ENCODE measurements at places on chromosomes 4 and X.

DNA sequence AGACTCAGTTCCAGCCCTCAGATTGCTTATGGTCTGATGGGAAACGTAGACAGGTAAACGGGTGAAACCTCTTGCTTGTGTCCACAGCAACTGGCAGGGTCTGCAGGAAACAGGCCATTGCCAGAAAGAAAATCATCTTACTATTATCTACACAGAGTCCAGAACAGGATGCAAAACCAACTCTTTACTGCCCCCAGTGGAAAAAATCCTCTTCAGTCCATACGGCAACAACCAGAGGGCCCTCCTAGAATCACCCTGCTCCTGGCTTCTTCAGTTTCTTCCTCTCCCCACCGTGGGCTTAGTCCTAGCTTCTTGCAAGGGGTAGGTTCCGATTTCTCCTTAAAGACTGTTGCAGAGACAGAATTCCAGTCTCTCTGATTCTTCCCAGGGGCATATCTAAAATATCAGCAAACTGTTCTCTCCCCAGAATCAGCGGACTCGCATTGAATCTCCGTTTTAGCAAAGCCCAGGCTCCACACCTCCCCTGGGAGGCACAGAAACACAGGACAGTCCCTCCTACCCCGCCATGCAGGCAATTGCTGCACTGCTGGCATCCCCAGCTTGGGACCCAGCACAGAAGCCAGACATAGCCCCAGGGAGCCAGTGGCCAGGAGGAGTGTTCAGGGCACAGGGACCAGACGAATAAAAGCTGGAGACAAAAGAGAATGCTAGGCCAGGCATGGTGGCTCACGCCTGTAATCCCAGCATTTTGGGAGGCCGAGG is 41.0 kb upstream of the SH3RF1 start:
- no peak for DNase-seq

DNA sequence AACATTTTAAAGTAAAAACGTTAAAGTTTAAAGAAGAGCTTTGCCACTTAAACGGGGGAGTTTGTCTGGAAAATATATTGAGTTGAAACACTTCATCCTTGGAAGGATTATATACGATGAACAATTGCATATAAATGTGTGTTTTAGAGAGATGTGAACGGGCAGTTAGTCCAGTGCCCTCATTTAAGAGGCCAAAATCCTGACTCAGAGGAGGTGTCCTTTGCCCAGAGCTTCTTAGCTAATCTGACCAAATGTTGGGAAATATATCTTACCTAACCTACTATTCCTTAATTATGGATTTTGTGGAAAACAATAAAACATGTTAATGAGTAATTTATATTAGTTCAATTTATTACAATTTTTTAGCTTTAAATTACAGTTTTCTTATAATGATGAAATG is 327.2 kb upstream of the DIPK2B start:
- no peak for DNase-seq

DNA sequence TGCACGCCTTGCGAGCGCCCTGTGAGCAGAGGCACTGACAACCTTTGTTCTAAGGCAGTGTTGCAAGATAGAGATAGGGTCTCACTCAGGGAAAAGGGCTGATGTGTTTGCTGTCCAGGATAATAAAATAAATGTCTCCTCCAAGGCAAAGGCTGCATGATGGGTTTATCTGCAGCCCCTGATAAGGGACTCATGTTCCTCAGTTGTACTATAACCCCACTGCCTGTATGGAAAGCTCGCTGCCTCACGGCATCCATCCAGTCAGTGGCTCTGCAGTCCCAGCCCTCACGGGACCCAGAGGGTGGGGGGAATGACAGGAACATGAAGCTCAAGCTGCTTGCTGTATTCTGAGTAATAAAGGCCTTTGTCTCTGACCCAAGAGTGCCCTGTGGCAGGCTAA is 22.6 kb downstream of the BCLAF3 start:
- no peak for DNase-seq

DNA sequence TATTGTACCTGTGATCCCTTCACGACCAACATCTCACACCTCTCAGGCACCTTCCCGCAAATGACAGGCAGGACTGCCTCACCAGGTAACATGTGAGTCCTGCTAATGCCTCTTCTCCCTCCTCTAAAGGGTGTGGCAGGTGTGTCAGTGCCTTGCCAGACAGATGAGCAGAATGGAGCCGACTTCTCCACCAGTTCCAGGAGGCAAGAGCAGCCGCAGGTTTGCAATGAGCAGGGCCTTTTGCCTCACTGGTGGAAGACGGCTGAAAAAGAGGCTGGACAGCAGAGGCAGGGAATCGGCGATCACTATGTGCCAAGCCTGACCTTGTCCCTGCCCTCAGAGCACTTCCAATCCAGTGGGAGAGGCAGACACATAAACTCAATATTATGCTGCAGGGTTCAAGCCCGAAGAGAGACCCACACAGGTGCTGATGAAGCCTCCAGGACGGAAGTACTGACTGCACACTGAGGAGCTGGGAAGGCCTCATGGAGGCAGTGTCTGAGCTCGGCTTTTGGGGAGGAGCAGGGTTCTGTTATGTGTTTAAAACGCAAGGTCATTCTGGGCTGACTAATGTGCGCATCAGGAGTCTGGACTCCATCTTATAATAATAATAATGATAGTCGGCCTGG is 57.9 kb downstream of the C4orf50 start:
- DNase-seq, result no peak

DNA sequence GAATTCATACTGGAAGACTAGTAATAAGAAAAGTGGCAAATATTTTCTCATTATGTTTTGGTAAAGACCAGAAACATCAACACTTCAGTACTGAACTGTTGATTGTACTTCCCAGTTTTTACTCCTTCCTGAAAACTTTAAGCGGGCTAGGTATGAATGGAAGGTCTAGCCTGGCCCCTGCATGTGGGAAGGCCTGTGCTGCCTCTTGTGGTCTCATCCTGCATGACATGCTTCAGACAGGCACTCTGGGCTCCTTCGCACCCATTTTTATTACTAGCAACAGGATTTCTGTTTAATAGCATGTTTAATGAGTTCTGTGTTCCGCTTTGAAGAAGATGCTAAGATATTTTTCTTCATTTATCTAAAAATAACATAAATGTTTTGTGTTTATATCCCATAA is 279.1 kb downstream of the ANK2 start:
- no peak for DNase-seq

DNA sequence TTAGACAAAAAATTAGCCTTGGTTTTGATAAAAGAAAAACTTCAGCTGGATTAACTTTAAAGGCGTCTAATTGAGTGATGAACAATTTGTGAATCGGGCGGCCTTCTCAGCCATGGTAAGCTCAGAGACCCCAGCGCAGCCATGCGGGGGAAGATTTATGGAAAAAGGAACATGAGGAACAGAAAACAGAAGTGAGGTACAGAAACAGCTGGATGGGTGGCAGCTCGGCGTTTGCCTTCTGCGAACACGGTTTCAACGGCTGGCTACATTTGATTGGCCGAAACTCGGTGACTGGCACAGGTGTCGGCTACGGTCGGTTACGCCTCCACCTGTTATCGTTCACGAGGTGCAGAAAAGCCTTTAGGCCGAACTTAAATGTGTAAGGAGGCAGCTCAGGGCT is 401.4 kb upstream of the FAT1 start:
- no peak for DNase-seq

- DNase-seq, result no peak
Observed at GRCh38 chr4:24507439-24507838, 76.9 kb downstream of the DHX15 start.

DNA sequence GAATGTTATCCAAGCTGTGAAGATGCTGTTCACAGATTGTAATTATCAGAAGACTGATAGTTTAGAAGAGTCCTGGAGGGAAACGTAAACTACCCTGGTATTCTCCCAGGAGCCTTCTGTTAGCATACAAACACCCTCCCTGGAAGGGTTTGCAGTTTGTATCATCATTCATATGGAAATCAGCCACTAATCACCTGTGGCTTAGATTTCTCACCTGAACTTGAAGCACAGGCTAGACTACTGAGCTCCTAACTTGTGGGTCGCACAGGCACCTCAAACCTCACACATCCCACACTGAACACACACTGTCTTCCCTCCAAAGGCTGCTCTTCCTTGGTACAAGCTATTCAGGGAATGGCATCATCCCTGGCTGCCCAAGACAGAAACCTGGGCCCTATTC is 30.7 kb downstream of the SHISA3 start:
- no peak for DNase-seq

DNA sequence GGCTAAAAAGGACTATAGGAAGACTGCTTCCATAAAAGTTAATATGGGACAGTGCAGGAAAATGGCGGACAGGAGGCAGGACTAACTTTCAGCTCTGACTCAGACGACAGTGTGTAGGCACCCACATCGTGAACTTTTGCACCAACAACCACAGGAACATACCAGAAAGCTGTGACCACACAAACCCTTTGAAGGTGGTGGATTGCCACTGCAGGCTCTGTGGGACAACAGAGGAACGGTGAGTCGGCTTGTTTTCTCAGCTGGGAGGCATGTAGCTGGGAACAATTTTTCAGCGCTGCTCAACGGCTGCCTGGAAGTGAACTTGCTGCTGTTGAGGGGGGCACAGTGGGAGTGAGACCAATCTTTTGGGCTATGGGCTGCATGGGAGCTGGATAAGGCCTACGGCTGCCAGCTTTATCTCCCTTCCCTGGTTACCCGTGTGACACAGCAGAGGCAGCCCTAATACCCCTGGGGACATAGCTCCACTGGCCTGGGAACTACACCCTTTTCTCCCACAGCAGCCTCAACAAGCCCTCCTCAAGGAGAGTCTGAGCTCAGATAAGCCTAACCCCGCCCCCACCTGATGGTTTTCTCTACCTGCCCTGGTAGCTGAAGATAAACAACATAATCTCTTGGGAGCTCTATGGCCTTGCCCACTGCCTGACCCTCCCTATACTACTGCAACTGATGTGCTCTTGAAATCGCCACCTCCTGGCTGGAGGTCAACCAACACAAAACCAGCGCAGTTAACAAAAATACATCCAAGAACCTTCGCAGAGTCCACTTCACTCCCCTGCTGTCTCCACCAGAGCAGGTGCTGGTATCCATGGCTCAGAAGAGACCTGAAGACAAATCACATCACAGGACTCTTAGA is 1537.0 kb downstream of the C4orf33 start:
- DNase-seq, result no peak

DNA sequence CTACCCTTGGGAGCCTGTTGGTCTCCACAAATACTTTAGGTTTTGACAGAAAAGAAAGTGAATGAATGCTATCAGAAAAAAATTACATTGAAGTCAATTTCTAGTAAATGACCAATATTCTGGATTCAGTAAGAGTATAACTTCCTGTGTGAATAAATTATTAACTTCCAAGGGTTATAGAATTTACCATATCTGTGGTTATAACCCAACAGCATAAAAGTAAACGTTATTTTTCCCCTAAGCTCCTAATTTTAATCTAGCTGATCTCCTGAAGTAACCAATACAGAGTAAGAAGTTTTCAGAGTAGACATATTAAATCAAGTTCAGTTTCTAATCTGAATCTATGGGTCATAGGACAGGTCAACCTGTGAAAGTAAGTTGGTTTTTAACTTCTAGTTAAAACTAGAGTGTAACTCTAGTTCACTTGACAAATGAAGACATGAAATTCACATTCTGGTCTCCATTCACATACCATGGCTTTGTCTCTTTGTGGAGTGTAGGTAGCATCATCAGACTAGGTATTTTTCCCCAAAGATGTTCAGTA is 22.8 kb downstream of the DTHD1 start:
- DNase-seq, result no peak

DNA sequence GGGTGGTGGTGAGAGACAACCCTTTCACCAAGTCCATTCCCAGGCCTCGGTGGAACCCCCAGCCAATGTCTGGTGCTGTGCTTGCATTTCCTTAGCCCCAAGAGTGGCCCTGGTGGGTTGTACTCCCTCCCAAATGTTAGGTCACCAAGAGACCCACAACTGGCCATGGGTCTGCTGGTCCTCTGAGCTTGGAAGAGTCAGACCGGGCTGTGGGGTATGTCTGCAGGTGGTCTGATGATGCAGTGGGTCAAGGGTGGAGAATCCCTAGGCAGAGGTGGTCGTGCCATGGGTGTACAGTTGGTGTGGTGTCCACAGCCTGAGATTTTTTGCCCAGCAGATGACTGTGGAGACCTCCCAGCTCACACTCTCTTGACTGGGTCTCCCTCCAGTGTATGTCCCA is 535.7 kb upstream of the CNKSR2 start:
- DNase-seq, result no peak

Data from stimulated activated CD4-positive, alpha-beta T cell treated with anti-CD3 and anti-CD28 coated beads, Interleukin-4, amount 100 ng/mL, for 4 hours (primary cell).